ENCODE measurements at places on chromosomes 6 and 20. TPM values are rescaled to one million over a fixed set of nuclear protein-coding genes. Genes with fewer than 3 reads are reported as not detected.

DNA sequence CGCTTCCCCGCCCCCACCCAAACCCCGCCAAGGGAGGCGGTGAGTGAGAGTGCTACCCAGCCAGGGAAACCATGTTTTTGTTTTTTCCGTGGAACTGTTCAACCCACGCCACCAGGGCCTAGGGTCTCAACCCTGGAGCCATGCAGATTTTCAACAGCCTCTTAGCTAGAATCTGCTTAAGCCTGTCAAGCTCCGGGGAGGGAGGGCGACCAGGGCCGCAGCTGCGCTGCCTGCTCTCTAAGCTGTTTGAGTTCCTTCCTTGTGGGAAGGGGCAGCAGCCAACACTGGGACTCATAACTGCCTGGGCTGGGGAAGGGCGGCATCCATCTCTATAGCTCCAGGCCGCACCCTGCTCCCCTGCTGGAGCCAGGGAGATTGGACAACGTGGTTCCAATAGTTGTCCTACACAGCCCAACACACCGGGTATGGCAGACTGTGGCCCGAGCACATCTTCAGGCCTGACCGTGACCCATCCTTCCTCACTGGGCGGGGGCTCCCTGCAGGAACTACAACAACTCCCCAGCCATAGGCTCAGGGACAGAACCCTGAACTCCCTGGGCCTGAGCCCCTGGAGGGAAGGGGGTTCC is 1065.7 kb upstream of the MANEA start:
- no peak for DNase-seq

FOXQ1 gene
- total RNA-seq: not detected

DNA sequence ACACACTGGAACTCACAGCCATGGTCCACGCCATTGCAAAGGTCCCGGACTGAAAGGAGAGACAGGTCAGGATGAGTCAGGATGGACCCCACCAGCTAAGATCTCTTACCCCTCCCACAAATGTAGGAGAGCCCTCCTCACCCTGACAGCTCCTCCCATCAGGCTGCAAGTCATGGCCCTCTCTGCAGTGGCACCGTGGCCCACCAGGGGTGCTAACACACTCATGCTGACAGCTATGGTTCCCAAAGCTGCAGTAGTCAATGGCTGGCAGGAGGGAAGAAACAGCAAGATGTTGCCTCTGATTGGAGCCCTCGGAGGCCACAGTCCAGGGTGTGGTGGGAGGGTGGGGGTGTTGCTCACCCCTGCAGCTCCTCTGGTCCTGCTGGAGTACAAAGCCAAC is 5.7 kb upstream of the RBPJL start:
- DNase-seq: no peak

FRS3 gene
- total RNA-seq: 6.2 TPM

GRCh38 chr20:12014276-12014675 is 96.6 kb downstream of the BTBD3 start:
- DNase-seq: no peak

SLPI gene
- total RNA-seq: not detected

RHAG gene
- not detected for total RNA-seq

DNA sequence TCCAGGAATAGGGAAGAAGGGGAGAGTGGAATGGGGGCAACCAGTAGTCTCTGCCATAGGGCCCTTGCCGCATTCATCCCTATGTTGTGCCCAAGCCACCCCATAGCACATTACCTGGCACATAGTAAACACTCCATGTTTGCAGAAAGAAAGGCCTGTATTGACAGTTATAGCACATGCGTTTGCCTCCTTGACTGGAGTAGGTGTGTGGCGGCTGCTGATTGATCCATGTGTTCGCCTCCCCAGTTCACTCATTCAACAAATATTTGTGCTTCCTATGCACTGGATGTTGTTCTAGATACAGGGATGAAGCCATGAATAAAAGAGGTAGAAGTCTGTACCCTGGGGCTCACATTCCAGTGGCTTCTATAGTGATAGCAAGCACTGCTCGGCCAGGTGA is 19.8 kb upstream of the CCDC167 start:
- no peak for DNase-seq

- no peak for DNase-seq
These were observed 158.3 kb downstream of the TMEM242 start for GRCh38 chr6:157164972-157165371.

DNA sequence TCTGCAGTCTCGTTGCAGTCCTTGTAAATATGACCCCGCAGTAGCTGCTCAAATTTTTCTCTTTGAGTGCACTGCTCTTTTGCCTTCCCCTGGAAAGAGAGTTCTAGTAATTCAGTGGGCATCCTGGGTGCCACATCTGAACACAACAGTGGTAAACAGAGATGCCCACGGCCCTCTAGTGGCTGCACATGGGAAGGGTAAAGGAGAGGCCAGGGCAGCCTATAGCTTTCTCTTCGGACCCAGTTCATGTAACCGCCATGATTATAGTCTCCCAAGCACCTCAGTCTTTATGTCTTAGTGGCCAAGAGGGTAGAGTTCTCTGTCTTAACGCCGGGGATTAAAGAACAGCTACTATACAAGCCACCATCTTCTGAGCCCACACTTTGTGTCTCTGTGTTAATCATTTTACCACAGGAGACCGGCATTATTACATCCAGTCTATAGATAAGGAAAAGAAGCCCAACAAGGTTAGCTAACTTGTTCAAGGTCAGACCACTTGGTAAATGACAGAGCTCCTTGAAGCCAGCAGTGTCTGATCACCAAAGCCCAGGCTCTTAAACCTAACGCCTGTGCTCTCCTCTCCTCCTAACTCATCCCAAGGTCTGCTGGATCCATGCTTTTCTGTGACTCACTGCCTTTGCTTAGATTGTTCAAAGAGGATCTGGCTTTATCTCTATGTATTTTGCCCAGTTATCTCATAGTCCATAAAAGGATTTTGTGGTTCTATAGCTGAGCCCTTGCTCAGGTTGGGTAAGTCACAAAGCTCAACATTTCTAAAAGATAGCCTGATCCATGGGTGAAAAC is 81.8 kb downstream of the ISM1 start:
- peak; percentile 52 for DNase-seq

- DNase-seq: no peak
These were observed 54.6 kb downstream of the B4GALT5 start for GRCh38 chr20:49659056-49659455.

- DNase-seq: no peak
These were observed 307.8 kb downstream of the ZFAND3 start for GRCh38 chr6:38127284-38127683.

MCM9 gene
- 25.1 TPM for total RNA-seq

GRCh38 chr20:20711413-20711812 is 1.0 kb downstream of the RALGAPA2 start:
- DNase-seq: peak; percentile 40

AFG1L gene
- 4.9 TPM for total RNA-seq

FAM217A gene
- total RNA-seq: not detected

- no peak for DNase-seq
These were observed 96.3 kb downstream of the ASXL1 start for GRCh38 chr20:32454164-32455145.

DNA sequence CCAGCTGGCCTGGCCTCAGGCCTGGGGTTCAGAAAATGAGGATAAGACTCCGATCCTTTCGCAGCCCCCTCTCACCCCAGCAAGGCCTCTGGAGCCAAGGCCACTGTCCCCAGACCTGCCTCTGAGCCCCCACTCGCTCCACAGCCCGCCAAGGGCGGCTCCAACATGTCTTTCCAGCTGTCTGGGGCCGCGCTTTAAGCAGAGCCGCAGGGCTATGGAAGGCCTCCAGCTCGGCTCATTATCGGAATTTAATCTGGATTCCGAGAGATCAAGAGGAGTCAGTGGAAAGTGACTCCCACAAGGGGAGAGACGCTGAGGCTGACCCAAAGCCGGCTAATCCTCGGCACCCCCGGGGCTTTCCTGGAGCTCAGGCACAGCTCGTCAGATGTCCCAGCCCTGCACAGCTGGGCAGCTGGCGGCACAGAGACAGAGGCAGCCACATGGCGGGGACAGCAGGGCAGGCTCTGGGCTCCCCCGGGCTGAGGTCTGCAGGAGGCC is 41.8 kb downstream of the BMP7 start:
- DNase-seq: no peak

BTNL2 gene
- total RNA-seq: not detected

GRCh38 chr20:63624486-63624885 is 2.4 kb downstream of the GMEB2 start:
- DNase-seq: no peak

EPPIN gene
- total RNA-seq: not detected

- DNase-seq: no peak
These were observed 74.8 kb downstream of the JARID2 start for GRCh38 chr6:15320693-15321092.

DNA sequence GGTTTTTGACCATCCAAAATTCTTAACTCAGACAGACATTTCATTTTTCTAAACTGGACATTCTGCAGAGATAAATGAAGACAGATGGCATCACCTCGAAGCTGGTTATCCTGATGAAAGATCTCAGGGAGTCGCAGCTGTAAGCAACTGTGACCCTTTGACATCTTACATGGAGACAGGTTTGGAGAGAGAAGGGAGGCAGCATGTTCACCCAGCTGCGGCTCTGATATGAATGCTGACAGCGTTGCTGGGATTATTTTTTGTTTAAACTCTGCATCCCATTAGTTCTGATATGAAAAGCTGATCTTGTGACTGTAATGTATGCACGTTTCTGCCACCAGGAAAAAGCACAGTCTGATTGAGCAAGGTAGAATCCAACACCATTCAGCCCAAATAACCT is 89.4 kb downstream of the C6orf118 start:
- DNase-seq: no peak

DNA sequence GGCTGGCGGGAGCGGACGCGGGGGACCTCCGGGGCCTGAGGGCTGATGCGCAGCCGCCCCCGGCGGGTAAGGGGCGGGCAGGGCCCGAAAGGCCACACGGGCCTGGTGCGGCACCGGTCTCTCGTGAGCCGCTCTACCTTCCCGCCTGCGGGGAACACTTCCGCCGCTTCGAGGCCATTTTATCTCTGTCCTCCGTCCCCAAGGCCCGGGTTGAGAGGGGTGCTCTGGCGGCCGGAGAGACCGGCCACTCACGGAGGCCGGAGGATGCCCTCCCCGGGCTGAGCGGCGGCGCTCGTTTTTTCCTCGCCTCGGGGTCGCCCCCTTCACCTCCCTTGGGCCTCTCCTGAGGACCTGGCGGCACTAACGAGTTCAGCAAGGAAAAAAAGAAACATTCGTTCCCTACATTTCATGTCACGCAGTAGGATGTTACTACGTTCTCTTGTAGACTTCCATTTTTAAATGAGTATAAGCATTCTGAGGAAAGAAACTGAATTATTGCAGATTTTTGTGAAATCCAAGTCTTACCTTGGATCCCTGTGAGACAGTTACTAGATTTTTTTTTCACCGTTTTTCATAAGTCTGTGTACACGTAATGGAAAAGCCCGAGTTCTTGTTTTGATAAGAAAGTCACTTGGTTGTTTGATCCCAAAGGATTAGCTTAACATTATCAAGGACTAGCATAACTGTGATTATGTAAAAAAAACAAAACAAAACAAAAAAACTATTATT is 575 bp downstream of the WTAP start:
- DNase-seq: no peak

DNA sequence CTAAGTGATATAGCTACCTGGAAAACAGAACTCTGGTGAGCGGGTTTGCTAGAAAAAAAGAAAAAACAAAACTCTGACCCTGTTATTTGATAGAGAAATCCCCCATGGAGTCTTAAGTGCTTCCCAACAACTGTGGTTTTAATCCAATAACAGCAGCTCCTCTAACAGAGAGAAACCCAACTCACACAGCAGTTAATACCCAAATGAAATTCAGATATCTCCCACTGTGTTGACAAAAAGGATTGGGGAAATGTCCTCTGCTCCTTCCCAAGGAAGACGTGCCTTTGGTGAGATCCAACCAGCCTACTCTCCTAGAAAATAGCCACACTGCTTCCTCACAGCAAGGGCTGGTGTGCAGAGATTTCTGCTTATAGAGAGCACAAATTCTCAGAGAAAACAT is 200.4 kb upstream of the FBXL4 start:
- DNase-seq: no peak

GRCh38 chr6:99521633-99522151 is 6.5 kb upstream of the USP45 start:
- no peak for DNase-seq

DNA sequence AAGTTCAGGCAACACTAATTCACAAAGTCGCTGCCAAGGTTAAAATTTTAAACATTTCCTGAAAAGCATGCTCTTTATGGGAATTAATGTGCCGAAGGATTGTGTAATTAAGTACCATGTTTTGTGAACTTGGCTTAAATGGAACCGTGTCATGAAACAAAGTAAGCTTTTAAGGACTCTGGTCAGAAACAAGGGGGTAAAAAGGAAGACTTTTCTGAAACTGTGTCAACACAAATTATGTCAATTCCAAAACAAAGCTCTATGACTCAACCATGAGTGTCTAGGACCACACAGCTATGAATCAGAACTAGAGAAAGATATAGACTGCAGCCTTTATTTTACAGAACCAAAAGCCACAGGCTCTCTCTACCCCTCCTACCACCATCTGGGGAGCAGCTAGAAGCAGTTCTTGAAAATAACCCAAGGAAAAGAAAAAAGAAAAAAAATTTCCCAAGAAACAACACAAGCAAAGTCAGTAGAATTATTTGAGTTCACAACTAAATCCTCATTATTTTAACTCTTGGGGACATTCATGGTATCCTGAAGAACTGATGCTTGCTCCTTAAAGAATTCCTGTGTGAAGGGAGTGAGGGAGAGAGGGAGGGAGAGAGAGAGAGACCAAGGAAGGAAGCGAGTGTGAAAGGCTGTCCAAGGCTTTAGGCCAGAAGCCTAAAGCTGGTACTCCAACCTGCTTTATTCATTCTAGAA is 81.9 kb downstream of the ZMYND8 start:
- no peak for DNase-seq

HUS1B gene
- total RNA-seq: 2.0 TPM

CFAP61 gene
- not detected for total RNA-seq

DNA sequence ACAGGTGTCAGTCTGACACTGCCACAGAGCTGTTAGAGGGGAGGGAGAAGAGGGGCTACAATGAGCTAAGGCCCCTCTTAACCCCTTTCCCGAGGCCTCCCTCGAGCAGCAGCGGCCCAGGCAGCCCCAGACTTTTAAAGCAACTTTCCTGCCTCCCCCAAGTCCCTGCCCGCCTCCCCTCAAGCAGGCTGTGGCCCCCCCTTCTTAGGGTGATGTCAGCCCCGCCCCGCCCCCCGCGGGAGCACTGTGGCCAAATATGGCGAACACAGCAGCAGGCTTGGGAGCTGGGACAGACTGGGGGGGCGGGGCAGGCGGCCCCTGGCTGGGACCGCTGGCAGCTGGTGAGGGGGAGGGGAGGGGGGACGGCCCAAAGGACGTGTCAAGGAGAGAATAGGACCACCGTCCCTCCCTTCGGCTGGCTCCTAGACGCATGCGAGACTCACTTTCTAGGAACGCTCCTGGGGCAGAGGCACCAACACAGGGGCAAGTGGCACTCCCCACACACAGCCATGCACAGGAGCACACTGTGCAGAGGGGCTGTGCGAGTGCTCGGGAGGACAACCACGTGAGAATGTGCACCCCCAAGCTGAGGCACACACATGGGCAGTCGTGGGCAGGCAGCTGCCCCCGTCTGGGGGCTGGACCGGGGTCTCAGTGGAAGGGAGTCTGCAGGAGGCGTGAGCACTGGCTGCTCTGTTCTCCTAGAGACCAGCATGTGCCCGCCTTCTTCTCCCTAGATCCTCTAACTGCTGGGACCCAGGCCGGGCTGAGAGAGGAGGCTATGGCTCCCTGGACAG is 6.7 kb downstream of the TEAD3 start:
- no peak for DNase-seq

- DNase-seq: no peak
These were observed 23.7 kb downstream of the PEX7 start for GRCh38 chr6:136846046-136846445.

EPB41L1 gene
- total RNA-seq: not detected

TREML2 gene
- 14.9 TPM for total RNA-seq

Data from activated naive CD8-positive, alpha-beta T cell treated with anti-CD3 and anti-CD28 coated beads, Interleukin-2, amount 10 ng/mL, durations not matched to agents 7 days and 5 days (primary cell).